ENCODE measurements at places on chromosomes 13 and 19. TPM values are rescaled to one million over a fixed set of nuclear protein-coding genes. Genes with fewer than 3 reads are reported as not detected.

CCDC122 gene
- total RNA-seq, result 3.1 TPM

ACER1 gene
- not detected for total RNA-seq

CYP2A7 gene
- not detected for total RNA-seq

FAM83E gene
- 0.73 TPM for total RNA-seq

ERICH4 gene
- total RNA-seq, result not detected

C19orf33 gene
- total RNA-seq, result not detected

ATXN8OS gene
- not detected for total RNA-seq

SELENOV gene
- total RNA-seq, result 0.36 TPM

ZNF208 gene
- total RNA-seq, result not detected

HOMER3 gene
- total RNA-seq, result 35.3 TPM

PRX gene
- 0.33 TPM for total RNA-seq

ELAVL3 gene
- total RNA-seq, result not detected

SHISA2 gene
- total RNA-seq, result 36.0 TPM

ZIC2 gene
- total RNA-seq, result not detected

YIF1B gene
- 98.4 TPM for total RNA-seq

REEP6 gene
- total RNA-seq, result 6.5 TPM

GAPDHS gene
- 5.9 TPM for total RNA-seq

KIR3DL1 gene
- total RNA-seq, result not detected

TMC4 gene
- 0.36 TPM for total RNA-seq

TRMT1 gene
- total RNA-seq, result 34.5 TPM

ZFP28 gene
- total RNA-seq, result 9.8 TPM

METTL21C gene
- not detected for total RNA-seq

IRGC gene
- total RNA-seq, result not detected

CYP4F8 gene
- not detected for total RNA-seq

PABPC3 gene
- not detected for total RNA-seq

SIGLEC5 gene
- not detected for total RNA-seq

MAST1 gene
- total RNA-seq, result 0.33 TPM

LHB gene
- not detected for total RNA-seq

ENOX1 gene
- 8.0 TPM for total RNA-seq

SIAH3 gene
- total RNA-seq, result not detected

TPTE2 gene
- not detected for total RNA-seq

GIPC3 gene
- 0.67 TPM for total RNA-seq

FARP1 gene
- total RNA-seq, result 25.8 TPM

ACP5 gene
- total RNA-seq, result 133 TPM

CNN1 gene
- total RNA-seq, result not detected

ZIC5 gene
- not detected for total RNA-seq

GATAD2A gene
- 89.9 TPM for total RNA-seq

CD33 gene
- not detected for total RNA-seq

FCER2 gene
- total RNA-seq, result not detected

CCNA1 gene
- 0.69 TPM for total RNA-seq

OR7C1 gene
- 1.5 TPM for total RNA-seq

ZNF837 gene
- 3.3 TPM for total RNA-seq

GDF15 gene
- total RNA-seq, result 325 TPM

RB1 gene
- total RNA-seq, result 57.8 TPM

UHRF1 gene
- total RNA-seq, result 29.5 TPM

ZNF606 gene
- total RNA-seq, result 16.5 TPM

ZNF791 gene
- 10.0 TPM for total RNA-seq

FXYD5 gene
- total RNA-seq, result 20.6 TPM

PLVAP gene
- total RNA-seq, result under 0.01 TPM

MAB21L1 gene
- total RNA-seq, result not detected

RDH8 gene
- 1.4 TPM for total RNA-seq

RNF113B gene
- not detected for total RNA-seq

CLEC17A gene
- total RNA-seq, result not detected

ZNF132 gene
- 9.1 TPM for total RNA-seq

ZNF525 gene
- total RNA-seq, result 11.6 TPM

MUC16 gene
- not detected for total RNA-seq

NALCN gene
- total RNA-seq, result 5.2 TPM
